ENCODE measurements at places on chromosomes 2 and 18. TPM values are rescaled to one million over a fixed set of nuclear protein-coding genes. Genes with fewer than 3 reads are reported as not detected.

DNA sequence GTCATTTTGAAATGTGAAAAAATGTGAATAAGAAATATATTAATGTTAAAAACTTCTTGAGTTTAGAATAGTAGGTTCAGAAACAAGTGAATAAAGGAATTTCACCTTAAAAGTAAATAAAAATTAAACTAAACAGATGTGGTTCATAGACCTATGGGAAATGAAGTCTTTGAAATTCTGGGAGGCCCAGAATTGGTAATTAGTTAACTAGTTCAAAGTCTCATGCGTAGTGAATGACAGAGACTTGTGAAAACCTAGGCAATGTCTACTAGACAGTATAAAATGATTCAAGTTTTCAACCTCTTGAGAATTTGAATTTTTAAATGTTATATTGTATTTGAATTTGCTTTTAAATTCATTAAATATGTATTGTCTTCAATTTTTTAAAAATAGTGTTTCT lies 32.6 kb upstream of the AAK1 start:
- DNase-seq = no peak

DNA sequence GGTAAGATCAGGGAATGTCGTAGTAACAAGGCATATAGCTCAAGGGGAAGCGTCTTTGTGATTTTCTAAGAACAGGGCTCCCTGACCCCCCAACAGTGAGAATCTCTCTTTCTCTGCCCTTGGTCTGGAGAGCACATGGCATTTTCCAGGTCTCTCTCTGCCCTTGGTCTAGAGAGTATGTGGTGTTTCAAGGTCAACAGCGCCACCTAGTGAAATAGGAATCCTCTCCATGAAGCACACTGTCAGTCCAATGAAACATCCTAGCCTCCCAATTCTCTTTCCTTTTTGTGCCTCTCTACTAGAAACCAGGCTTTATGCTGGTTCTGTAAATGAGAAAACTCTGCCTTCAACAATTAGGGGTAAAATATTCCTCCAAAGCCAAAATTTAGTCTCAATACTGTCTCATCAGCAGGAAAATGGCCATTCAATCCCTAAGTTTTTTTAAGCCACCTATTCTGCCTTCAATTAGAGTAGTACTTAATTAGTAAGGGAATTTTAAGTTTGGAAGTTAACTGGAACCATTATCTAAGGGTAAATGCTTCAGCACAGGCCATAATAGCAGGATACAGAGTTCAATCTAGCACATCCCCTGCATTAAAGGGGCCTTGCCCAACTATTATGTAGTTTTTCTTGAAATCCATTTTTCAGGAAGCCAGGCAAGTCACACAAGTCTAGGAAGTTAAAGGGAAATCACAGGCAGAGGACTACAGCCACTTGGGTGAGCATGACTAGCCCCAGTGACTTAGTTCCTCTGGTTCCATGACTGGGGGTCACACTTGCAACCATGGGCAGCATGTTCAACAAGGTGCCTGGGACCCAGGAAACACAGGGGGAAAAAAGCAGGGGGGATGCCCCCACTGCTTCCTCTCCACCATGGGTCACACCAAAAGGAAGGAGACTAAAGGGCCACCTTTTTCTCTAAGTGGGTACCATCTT lies 12.4 kb downstream of the DYM start:
- DNase-seq = no peak

GRCh38 chr2:131556998-131557397 lies 29.3 kb downstream of the CCDC74A start:
- DNase-seq = no peak

Gene PJVK
- 0.81 TPM for total RNA-seq
